ENCODE measurements at places on chromosomes 1 and 21.

- DNase-seq: no peak
Observed at GRCh38 chr1:234874291-234875288, 254.0 kb downstream of the TOMM20 start.

GRCh38 chr21:34154878-34155277 lies 81.5 kb downstream of the MRPS6 start:
- no peak for DNase-seq

DNA sequence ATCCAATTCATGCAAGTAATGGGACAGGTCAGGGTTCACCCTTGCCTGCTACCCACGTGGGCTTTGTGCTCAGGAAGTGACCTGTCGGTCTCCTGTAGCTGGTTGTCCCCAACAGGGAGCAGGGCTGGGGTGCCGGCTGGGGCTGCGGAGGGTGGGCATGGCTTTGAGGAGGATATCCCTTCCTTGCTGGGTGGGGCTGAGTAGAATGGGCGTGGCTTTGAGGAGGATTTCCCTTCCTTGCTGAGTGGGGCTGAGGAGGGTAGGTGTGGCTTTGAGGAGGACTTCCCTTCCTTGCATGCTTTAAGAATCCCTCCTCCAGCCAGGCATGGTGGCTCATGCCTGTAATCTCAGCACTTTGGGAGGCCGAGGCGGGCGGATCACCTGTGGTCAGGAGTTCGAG lies 151.3 kb downstream of the CLIC6 start:
- no peak for DNase-seq

- DNase-seq: peak; percentile 91
Observed at GRCh38 chr21:39348355-39349210, at the start of gene HMGN1. Gene HMGN1, minus strand, starts transcription at chr21:39349088. Its CDS starts 171 bp downstream, at chr21:39348917.

GRCh38 chr1:243428617-243429342 lies 172.9 kb downstream of the SDCCAG8 start:
- DNase-seq: no peak

DNA sequence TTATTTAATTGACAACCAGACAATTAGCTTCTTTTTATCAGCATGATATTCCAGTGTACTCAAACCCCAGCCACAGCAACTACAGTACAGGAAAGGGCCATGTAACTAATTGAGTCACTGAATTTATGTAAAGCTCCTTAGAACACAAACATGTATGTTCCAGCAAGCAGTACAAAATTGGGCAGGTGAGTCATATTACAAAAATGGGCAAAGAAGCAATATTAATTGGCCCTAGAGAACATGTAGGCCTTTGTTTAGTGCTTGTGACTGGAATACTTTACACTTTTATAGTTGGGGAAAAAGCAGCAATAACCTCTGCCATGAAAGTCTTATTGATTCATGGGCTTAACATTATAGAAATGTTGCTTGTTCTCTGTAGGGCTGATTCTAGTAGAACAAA lies 31.8 kb downstream of the CLEC20A start:
- DNase-seq: no peak

- DNase-seq: no peak
Observed at GRCh38 chr1:90149101-90149500, 154.2 kb downstream of the ZNF326 start.

DNA sequence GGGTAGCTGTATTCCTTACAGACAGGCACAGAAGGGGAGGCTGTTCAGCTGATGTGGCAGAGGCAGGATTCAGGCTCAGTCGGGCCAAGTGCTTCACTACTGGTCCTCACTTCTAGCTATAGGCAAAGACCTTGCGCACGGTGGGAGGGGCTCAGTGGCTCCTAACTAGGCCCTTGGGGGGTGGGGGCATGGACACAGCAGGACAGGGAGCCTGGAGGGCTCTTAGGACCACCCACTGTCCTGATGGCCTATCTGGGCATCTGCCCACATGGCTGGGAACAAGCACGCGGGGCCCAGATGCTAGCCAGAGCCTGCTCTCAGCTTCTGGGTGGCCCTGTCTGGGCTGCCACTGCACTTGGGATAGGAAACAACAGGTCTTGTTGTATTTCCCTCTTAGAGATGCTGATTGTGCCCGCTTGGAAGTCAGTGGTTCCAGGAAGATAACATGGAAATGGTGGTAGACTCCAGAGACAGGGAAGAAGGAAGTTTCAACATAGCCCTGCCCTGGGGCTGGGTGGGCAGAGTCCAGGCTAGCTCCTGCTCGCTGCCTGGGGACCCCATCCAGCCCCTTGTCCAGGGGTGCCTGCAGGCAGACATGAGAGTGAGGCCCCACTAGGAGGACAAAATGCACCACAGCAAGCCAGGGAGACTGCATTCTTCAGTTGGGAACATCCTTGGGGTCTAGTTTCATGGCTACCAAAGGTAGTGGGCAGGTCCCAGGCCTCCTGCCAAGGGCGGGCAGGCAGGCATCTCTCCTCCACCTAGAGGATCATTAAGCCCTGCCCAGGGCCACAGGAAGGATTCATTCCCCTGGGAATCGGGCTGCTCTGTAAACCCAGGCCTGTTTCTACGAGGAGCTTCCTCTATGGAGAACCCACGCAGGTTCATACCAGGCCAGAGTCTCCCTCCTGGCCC lies 102.5 kb downstream of the BCAR3 start:
- no peak for DNase-seq

GRCh38 chr21:42117967-42118780 lies 47.1 kb downstream of the UMODL1 start:
- DNase-seq: no peak

DNA sequence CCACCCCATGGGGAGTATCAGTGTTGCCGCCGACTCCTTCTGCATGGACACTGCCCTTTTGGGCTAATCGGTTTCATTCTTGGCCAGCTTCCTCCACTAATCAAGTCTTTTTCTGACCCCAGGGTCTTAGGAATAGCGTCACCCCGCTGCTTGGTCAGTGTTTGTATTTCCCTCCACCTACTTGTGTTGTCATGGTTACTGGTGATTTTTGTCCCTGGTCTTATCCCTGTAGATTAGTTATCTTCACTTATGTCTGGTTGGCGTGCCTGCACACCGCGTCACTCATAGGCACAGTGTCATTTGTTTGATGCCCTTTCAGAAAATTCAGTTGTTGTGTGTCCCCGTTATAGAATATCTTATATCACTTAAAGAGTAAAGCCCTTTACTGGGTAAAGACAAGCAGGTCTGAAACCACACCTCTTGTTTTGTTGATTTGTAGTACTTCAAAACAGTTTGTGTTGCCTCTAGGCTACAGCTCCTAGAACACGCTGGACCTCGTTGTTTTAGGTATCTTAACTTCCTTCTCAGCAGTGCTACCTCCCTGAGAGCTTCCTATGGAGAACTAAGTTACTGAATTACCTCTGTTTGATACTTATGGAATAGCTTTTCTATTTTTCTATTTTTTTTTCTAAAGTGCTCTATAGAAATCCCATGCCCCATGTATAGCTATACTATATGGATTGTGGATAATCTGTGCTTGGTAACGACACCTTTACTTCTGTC lies 868 bp downstream of the PPP1R12B start:
- DNase-seq: no peak

- DNase-seq: peak; percentile 14
Observed at GRCh38 chr1:45617618-45618017, 6.2 kb downstream of the CCDC17 start.

DNA sequence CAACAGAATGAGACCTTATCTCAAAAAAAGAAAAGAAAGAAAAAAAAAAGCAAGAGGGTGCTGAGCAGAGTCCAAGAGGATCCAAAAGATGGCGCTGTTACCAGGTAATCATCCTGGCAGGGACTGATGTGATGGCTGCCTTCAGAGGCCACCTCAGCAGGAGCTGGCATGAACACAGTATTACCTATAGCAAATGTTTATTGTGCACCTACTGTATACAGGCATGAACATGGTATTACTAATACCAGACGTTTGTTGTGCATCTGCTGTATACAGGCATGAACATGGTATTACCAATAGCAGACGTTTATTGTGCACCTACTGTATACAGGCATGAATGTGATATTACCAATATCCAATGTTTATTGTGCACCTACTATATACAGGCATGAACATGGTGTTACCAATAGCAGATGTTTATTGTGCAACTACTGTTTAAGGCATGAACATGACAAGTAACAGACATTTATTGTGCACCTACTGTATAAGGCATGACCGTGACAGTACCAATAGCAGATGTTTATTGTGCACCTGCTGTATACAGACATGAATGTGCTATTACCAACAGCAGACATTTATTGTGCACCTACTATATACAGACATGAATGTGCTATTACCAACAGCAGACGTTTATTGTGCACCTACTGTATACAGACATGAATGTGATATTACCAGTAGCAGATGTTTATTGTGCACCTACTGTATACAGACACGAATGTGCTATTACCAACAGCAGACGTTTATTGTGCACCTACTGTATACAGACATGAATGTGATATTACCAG lies 115.1 kb upstream of the TMEM51 start:
- DNase-seq: no peak

DNA sequence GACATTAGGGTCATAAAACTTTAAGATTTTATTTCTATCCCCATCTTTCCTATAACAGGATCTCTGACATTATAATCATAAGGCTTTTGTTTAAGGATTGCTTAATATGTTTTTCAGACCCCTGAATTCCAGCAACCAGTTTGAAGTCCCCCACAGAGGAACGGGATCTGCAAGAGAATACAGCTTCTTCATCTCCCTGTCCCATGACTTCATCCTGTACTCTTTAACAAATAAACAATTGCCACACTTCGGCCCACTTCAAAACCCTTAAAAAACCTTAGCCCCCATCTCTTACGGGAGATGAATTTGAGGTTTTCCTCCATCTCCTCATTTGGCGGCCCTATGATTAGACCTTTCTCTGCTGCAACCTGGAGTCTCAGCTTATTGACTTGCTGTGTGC lies 35.8 kb downstream of the TESK2 start:
- DNase-seq: no peak

GRCh38 chr1:19878637-19878985 lies 3.6 kb upstream of the OTUD3 start:
- DNase-seq: no peak

DNA sequence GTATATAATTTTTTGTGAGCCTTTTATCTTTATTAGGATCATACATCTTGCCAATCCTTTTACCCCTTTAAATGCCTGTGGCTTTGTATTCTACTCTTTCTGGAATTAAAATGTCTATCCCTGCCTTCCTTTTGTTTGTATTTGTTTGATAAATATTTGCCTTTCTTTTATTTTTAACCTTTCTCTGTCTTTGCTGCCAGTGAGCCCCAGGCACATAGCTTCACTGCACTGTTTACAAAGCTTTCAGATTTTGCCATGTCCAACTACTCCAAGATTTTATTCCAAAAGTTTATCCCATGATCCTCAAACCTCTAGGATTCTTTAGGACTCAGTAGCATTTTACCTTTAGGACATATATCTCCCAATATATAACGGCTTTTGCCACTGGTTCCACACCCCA lies 281.2 kb downstream of the PAPPA2 start:
- no peak for DNase-seq

DNA sequence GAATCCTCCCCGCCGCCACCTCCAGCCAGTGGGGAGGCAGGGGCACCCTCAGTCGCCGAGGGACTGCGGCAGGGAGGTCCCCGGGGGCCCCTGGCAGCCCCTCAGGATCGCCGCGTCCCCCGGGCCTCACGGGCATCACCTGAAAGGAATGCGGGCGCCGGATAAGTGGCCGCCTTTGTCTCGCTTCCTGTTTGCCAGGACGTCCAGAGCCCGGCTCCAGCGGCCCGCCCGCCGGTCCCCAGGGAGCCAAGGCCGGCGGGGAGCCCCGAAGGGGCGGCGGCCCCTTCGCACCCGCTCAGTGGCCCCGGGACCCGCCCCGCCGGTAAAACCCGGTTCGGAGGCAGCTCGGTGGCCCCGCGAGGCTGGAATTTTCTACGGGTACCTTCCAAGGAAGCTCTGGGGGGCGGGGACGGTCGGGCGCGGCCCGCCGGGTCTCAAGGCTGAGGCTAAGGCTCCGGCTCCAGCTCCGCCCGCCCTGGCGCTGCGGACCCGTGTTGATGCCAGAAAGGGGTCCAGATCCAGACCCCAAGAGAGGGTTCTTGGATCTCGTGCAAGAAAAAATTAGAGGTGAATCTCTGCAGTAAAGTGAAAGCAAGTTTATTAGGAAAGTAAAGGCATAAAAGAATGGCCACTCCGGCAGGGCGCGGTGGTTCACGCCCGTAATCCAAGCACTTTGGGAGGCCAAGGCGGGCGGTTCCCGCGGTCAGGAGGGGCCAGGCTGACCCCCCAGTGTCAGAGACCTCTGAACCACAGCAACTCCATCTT lies 12.6 kb downstream of the TINAGL1 start:
- no peak for DNase-seq

GRCh38 chr1:229230140-229230892 lies 40.6 kb upstream of the RAB4A start:
- no peak for DNase-seq

GRCh38 chr1:111802110-111802509 lies 46.4 kb downstream of the DDX20 start:
- DNase-seq: no peak

- no peak for DNase-seq
Observed at GRCh38 chr1:24441996-24442668, 26.5 kb downstream of the NIPAL3 start.

DNA sequence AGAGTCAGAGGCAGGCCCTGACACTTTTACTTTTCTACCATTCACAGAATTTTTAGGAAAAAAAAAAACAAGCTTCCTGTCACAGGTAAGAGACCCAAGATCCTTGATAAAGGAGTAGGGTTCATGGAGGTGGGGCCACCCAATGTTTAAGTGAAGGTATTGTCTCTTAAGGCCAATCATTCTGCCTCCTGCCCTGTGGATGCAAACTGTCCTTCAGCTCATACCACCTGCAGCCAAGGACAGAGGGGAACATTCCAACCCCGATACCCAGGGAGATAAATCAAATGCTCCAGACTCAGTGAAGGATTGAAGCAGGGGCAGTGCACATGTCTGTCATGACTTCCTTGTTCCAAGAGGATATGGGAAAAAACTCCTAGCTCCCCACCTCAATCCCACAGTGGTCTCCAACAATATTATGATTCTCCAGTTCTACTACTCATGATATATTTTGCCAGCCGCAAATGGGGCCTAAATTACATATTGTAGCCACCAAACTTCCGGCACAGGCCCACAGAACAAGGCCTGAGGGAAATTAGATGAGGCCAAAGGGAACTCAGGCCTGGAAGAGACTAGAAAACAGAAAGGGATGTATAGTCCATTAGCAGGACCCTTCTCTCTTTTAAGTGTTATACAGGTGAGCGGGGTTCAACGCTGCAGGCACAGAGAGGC lies 59.5 kb downstream of the TRABD2B start:
- no peak for DNase-seq

DNA sequence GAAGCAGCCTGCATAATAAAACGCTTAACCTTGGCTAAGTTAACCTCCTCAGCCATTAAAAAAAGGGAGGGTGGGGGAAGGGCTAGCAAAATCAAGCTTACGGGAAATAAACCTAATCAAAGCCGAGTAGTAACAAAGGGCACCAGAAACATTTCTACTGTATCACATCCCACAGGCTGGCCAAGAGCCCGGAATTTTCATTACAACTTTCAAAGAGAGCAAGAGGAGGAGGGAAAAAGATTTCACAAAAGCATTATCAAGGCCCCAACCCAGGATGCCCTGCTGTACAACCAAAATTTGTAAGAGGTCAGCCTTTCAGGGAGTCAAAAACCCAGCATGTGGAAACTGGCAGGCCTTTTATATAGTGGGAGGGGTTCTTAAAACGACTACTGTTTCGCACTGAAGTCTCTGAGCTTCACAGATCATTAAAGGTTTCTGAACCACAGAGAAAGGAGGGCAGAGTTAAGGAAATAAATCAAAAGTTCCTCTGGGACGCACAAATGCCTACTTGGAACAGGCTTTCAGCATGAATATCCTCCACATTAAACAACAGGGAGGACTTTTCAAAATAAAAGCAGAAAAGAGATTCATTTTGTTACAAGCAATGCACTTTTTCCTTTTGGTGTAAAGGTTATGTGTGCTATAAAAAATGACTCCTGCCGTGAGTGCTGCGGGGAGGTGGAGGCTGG lies 90.4 kb downstream of the SLC45A1 start:
- peak; percentile 5 for DNase-seq

Measured in DMS79 (cell line).